ENCODE measurements at places on chromosomes 1 and 21. TPM values are rescaled to one million over a fixed set of nuclear protein-coding genes. Genes with fewer than 3 reads are reported as not detected.

GRCh38 chr1:198788561-198789064 lies 149.8 kb downstream of the PTPRC start:
- peak overlapping the region; percentile 28 for H3K27ac ChIP-seq
- DNase-seq = peak; percentile 36
- no peaks in the 10 kb centered on the region for H3K36me3 ChIP-seq
- H3K4me3 ChIP-seq = no peak overlapping the region
- H3K27me3 ChIP-seq = no peaks in the 10 kb centered on the region
- H3K4me1 ChIP-seq = peaks cover 8% of the 10 kb centered on the region

DNA sequence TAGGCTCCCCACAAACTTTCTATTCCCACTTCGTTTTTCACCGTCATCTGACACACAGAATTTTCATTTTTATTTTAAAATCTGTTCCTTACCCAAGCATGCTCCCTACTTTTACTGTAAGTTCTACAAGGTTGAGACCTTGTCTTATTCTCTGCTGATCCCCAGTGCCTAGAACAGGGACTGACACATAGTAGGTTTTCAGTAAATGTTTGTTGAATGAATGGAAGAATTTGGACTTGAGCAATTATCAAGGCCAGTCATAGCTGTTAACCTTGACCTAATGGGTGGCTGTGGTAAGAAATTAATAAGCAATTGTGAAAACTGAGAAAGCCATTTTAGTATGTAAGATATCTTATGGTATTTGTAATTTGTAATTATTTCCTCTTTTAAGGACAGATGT lies 71.1 kb downstream of the LAMC1 start:
- H3K27me3 ChIP-seq = no peaks in the 10 kb centered on the region
- DNase-seq = no peak
- H3K4me3 ChIP-seq = no peak overlapping the region
- H3K27ac ChIP-seq = no peak overlapping the region

TAS1R2 gene
- not detected for total RNA-seq

DNA sequence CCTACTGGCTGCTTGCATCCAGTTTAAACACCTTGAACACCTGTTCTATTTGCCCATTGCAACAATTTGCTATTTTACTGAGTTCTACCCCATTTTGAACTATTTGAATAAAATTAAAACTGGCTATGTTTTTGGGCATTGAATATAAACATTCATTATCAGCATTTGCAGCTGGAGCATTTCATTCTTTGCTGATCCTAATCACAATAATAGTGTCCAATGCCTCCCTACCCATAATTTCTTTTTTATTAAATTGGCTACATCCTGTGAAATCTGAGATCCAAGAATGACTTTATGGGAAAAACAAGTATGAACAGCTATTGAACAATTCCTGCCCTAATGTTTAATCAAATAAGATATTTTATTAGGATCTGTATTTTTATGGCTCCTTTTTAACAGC lies 447.9 kb downstream of the PLA2G4A start:
- no peaks in the 10 kb centered on the region for H3K36me3 ChIP-seq
- H3K4me1 ChIP-seq = no peaks in the 10 kb centered on the region
- H3K4me3 ChIP-seq = no peak overlapping the region
- H3K27me3 ChIP-seq = no peaks in the 10 kb centered on the region

GRCh38 chr1:84402060-84402459 lies 3.8 kb downstream of the DNASE2B start:
- no peaks in the 10 kb centered on the region for H3K27me3 ChIP-seq
- H3K4me1 ChIP-seq = no peaks in the 10 kb centered on the region
- no peak overlapping the region for H3K4me3 ChIP-seq
- H3K36me3 ChIP-seq = no peaks in the 10 kb centered on the region
- no peak for DNase-seq
